HCT116 (cell line): ENCODE measurements at places on chromosomes 2 and 18.

- DNase-seq, result no peak
Measured at GRCh38 chr2:199833525-199833924, 17.5 kb downstream of the FTCDNL1 start.

GRCh38 chr2:128490881-128491691, 172.4 kb upstream of the HS6ST1 start:
- no peak for DNase-seq

GRCh38 chr2:118880501-118880900, 33.1 kb upstream of the EN1 start:
- DNase-seq, result no peak

- DNase-seq, result no peak
Measured at GRCh38 chr2:28219138-28219537, 173.5 kb upstream of the FOSL2 start.

DNA sequence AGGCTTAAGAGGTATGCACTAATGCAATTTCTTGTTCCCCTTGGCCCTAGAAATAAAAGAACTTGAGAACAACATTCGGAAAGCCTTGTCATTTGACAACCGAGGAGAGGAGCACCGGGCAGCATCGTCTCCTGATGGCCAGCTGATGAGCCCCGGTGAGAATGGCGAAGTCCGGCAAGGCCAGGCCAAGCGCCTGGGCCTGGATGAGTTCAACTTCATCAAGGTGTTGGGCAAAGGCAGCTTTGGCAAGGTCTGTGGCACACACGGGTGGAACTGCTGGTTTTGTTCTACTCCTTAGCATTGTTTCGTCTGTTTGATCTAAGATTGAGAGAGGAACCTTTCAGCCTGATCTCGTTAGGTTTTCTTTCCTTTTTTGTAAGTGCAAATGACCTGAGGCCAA, 289.8 kb upstream of the EPAS1 start:
- no peak for DNase-seq

GRCh38 chr18:56952026-56952425, 194.9 kb upstream of the BOD1L2 start:
- DNase-seq, result no peak
